ENCODE measurements at places on chromosomes 16 and 17.

DNA sequence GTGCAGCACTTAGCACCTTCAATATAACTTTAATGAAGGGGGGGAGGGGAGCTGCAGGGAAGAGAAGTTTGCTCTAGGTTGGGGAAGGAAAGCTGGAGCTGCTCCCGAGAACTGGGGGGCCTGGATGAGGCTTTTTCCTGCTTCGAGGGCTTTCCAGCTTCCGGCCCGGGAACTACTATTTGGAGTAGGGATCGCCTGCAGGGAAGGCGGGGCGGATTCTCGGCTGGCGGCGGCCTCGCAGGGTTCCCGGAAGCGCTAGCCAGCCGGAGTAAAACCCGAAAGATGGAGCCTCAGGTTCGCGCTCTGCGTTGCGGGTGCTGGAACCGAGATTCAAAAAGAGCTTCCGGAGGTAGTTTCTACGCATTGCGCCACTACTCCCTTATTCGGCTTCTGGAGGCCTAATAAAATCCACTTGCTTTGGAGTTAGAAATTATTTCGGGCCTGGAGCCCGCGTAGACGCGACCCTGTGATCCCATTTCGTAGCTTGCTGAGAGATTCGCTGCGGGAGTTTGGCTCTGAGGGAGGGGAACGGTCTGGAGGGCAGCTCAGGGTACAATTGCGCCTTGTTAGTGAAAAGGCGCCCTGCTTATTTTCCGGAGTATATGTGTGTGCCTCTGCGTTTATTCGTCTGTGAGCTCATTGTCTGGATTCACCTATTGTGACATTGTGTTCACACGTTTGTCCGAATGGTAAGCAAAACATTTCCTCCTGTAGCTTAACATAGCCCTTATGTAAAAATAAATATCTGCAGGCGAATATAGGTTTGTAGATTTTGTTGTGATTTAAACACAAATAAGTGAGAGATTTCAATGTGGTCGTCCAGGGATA, 652 bp downstream of the PRAC2 start:
- DNase-seq: no peak

- no peak for DNase-seq
These were observed 4.4 kb downstream of the NTAN1 start for GRCh38 chr16:15051387-15051951.

DNA sequence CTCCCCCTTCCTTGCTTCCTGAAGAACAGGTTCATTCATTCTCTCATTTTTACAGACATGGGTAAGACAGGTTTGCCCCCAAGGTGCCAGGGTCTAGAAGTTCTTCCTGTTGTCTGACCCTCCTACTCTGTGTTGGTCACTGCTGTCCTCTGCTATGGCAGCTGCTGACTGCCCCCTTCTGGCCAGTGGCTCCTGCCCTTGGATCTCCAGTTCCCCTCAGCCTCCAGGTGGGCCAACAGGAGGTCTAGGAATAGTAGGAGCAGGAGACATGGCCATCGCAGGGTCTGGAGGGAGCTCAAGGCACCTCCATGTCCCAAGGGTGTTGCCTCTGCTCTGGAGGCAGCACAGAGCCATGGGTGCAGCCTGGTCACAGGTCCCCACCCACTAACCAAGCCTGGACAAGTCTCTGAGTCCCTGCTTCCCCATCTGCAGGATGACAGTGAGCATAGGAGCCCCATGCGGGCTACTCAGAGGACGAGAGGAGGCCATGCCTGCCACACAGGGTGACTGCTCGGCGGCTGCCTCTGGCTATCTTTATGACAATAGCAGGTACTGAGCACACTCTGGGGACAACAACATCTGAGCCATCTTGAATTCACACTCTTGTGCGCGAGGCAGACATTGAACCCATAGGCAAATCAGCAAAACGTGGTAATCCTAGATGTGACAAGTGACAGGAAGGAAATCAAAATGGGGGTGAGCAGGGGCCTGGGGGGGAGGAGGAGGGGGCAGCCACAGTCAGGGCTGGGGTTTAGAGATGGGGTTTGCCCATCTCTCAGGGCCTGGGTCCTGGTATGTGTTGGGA, 27.0 kb upstream of the NXPH3 start:
- DNase-seq: no peak

DNA sequence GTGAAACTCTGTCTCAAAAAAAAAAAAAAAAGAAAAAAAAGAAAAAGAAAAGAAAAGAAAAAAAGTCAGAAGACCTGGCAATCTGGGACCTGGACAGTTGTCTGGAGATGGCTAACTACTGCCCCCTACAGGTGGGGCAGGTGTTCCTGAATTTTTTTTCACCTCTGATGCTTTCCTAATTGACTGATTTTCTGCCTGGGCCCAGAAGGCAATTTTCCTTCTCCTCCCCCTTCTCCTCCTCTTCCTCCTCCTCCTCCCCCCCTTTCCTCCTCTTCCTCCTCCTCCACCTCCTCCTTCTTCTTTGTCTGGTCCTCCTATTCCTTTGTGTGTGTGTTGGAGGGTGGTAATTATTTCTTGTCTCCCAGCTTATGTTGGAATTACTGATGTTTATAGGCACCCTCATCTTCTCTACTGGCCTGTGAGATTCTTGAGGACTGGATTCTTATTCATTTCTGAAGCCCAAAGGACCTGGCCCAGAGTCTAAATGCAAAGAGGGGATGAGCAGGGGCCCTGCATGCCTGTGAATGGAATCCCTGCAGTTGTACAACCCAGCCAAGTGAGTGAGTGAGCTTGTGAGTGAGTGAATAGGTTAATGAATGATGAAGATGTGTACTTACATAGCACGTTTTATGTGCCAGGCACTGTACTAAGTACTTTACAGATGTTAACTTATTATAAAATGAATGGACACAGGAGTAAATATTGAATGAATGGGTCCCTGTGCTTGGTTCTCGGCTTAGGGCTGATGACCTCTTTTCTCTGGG, 26.9 kb downstream of the IRX5 start:
- no peak for DNase-seq

DNA sequence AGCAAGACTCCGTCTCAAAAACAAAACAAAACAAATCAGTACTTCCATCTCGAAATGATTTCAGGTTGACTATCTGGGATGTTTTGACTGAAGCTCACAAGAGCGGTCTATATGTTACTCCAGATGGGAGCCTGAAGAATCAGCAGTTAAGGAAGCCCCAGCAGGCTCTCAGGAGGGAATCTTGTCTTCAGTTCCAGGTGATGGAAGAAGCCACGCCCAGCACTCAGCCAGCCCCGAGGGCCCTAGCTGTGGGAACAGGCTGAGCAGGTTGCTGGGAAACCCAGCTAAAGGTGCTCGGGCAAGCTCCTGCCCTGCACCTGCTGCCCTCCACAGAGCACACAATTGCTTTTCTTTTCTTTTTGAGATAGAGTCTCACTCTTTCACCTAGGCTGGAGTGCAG, 32.4 kb downstream of the WIPI1 start:
- no peak for DNase-seq

DNA sequence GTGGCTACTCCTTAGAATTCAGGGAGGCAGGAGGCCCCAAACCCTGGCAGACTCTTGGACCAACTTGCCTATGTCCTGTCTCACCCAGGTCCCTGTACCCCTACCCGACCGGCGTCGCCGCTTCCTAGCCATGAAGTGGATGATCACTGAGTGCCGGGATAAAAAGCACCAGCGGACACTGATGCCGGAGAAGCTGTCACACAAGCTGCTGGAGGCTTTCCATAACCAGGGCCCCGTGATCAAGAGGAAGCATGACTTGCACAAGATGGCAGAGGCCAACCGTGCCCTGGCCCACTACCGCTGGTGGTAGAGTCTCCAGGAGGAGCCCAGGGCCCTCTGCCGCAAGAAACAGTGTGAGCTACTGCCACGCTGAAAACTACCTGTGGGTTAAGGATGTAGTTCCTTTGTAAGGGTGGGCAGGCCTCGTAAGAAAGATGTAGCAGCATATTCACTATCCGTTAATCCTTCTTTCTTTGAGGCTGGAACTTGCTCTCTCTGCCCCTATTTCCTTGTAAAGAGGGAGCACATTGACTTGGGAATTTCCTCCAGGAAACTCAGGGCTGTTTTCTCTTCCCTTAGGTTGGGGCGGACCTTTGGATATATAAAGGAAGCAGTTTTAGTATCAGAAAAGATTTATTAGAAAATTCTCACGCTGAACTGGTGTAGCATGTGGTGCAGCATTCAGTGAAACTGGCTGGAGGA, 4.1 kb downstream of the MRPS7 start:
- no peak for DNase-seq

DNA sequence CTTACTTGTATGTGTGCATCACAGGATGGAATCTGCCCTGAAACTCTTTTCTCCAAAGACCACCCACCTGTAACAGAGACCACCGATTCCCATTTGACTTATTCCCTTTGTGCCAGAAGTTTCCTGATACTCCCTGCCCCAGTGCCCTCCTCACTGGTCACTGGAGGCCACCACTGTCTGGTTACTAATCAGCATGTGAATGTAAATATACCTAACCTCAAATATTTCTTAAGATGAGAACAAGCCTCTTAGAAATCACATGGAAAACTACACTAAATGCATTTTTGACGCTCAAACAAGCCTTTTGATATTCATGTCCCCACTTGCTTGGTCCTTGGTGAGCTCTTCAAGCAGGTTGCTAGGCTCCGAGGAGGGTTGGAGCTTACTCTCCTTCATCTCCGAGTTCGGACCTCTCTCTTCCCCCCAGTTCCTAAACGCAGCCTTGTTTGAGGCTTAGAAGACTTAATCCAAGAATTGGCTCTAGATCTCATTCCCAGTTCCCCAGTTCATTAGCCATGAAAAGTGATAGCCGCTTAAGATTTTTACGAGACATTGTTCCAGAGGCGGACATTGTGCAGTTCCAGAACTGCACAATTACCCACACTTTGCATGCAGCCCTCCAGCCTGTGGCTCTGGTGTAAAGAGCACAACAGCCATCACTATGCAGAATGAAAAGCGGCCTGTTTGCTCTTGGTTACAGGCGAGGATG, 579.2 kb upstream of the PSMD7 start:
- no peak for DNase-seq

DNA sequence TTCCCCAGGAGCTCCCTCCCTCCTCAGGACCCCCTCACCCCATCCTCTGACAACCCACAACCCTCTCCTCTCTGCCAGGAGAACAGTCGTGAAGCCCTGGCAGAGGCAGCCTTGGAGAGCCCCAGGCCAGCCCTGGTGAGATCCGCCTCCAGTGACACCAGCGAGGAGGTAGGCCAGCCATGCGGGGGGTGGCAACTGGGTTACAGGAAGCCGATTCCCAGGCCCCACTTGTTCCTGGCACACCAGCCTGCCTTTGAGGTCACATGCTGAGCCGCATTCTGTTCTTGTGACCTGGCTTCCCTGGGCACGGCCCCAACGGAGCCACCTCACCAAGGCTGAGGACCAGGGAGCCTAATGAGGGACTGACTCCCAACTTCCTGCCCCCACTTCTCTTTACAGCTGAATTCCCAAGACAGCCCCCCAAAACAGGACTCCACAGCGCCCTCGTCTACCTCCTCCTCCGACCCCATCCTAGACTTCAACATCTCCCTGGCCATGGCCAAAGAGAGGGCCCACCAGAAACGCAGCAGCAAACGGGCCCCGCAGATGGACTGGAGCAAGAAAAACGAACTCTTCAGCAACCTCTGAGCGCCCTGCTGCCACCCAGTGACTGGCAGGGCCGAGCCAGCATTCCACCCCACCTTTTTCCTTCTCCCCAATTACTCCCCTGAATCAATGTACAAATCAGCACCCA, 7.9 kb downstream of the NAT9 start:
- DNase-seq: no peak

DNA sequence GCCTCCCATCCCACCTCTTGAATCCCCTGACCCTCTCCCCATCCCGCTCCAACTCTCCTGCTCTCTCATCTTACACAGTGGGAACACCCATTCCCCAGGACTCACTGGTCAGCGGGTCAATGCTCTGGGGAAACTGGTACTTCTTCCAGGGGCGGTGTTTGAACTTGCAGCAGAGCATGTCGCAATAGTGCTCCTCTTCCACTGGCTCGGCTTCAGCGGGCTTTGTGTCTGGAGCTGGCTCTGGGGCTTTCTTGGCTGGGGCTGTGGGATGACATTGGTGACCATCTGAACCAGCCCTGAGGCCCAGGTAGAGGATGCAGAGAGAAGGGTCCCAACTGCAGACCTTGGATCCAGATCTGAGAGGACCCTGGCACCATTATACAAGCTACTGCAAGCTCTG, 51.9 kb downstream of the CNGB1 start:
- no peak for DNase-seq

DNA sequence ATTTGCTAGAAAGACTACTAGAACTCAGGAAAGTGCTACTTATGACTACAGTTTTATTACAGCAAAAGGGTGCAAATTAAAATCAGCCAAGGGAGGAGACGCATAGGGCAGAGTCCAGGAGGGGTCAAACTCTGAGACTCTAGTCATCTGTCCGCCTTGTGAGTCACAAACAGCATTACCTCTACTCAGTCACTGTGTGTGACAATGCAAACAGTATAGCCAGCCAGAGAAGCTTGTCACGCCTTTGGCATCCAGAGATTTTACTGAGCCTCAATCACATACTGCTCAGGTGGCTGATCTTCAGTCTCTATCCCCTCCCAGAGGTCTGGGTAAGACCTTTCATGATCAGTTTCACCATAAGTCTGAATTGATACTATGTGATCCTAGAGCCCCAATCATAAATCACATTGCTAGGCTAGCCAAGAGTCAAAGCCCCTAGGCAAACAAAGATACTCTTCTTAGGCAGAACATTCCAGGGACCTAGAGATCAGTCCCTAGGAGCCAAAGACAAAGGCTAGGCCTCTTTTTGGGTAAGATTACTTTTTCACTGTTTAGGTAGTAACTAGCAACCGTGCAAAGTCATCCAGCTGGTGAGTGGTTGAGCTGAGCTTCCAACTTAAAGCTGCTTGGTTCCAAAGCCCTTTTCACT, 48.8 kb upstream of the CLEC19A start:
- no peak for DNase-seq

GRCh38 chr16:1323296-1324239, 9.9 kb upstream of the BAIAP3 start:
- no peak for DNase-seq

DNA sequence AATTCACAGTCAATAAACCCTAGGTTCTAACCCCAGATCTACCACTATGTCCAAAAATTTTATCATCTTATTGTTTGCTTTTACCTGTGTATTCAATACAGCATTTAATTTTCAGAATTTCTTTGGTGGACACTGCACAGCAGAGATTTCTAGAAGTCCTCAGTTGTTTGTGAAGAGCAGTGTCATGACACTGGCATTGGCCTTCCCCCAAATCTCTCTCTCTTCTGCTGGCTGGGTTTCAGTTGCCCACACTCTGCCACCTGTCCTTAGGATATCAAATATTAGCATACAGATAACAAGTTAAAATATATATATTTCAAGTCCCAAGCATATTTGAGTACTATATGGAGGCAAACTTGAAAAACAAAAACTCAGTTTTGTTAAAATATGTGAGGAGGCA, 2.0 kb upstream of the THUMPD1 start:
- no peak for DNase-seq

DNA sequence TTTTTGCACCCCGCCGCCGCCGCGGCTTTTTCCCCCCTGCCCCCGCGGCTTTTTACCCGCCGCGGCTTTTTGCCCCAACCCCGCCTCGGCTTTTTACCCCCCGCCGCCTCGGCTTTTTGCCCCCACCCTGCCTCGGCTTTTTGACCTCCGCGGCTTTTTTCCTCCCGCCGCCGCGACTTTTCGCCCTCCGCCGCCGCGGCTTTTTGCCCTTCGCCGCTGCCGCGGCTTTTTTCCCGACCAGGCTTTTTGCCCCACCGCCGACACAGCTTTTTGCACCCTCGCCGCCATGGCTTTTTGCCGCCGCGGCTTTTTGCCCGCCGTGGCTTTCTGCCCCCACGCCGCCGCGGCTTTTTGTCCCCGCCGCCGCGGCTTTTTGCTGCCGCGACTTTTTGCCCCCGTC, 137.0 kb upstream of the TP53TG3D start:
- no peak for DNase-seq

- DNase-seq: no peak
These were observed 74.0 kb downstream of the TANC2 start for GRCh38 chr17:63039899-63040602.

All from stimulated activated CD4-positive, alpha-beta T cell treated with anti-CD3 and anti-CD28 coated beads, Interleukin-1b, Interleukin-23, amount 100 ng/mL, for 1 hour (primary cell).